Epithelial cell of proximal tubule (primary cell): ENCODE measurements at places on chromosomes 12 and 14. TPM values are rescaled to one million over a fixed set of nuclear protein-coding genes. Genes with fewer than 3 reads are reported as not detected.

GRCh38 chr14:54322701-54323337 lies 74.0 kb upstream of the CDKN3 start:
- no peak for DNase-seq

The SPTB gene
- total RNA-seq: 0.36 and 1.8 TPM in 2 replicates

DNA sequence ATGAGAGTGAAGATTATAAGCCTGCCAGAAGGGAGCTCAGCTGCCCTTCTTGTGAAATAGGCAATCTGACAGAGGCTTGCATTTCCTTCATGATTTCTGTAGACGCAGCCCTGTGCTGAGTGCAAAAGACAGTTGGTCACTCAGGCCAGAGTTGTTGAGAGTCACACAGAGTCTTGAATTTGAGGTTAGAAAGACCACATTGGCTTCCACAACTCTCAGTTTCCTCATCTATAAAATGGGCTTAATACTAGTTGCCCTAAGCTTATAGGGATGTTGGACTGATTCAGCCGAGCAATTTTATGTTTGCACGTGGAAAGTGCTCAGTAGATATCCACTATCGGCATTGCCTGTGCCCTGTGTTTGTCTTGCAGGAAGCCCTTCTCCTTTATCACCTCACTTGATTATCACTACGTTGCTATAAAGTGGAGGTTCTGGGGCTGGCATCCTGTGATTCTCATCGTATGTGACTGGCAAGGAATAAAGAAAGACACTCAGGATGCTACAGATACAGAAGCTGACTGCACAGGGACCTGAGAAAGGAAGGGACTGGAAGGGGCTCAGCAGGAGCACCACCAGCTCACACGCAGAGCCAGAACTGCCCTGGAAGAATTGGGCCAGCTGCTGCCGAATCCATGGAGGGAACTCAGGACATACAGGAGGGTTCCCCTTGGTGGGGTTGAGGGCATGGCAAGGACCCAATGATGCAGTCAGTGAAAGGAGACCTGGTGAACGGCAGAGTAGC lies 19.8 kb upstream of the SERPINA4 start:
- no peak for DNase-seq

The RFX4 gene
- not detected in 2 replicates for total RNA-seq

DNA sequence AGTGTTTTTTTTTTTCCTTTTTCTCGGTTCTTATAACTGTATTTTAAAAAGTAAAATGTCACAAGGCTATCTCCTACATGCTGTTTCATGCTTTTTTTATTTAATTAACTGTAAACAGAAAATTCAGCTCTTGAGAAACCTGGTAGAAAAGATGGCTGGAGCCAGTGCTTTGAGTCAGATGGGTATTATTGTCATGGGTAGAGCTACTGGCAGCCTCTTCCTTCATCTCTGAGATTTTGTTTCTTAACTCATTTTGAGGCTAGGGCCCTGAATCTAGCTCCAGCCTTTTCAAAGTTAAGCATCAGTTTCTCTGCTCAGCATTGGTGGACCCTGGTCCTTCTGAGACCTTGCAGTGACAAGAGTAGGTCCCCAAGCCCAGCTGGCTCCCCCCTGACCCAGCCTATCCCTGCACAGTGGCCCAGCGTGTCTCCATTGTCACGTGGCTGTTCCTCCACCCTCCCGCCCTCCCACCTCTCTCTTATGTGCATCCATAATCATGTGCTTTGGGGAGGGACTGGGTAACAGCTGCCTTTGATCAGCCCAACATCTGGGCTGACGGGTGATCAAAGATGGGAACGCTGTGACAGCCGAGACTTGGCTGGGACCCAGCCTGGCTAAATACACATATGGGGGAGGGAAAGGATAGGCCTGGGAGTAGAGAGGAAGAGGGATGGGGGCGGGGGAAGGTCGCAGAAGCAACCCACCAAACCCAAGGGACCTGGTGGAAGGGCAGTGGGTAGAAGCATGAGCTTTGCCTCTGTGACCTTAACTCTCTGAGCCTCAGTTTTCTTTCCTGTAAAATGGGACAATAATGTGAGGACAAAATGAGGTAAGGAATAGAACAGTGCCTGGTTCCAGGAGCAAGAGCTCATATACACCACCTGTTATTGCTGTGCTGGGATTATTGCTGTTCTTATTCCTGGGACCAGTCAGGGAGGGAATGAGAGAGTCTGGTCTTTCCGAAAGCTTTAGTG lies 24.4 kb upstream of the RBM19 start:
- DNase-seq: no peak

The ZDHHC22 gene
- total RNA-seq: 0.07 TPM in 1 of 2 replicates, not detected in the other
